ENCODE measurements at places on chromosomes 2 and 18.

DNA sequence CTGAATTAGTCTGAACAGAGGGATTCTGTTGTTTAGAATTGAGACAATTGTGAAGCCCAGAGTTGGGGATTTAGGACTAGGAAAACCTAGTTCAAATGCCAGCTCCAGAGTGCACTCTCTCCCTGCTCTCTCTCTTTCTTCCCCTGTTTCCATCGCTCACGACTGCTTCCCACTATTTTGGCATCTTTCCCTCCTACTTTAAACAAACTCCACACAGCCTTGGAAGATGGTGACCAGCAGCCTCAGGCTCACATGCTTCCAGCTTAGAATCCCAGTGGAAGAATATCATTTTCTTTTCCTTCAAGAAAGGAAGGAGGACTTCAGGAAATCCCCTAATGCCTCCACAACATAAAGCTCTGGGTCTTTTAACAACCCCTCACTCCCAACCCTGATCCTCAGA lies 6.1 kb upstream of the DNMT3A start:
- no peak overlapping the region for H3K27ac ChIP-seq
- no peak for DNase-seq
- peaks cover 15% of the 10 kb centered on the region for H3K4me1 ChIP-seq
- H3K27me3 ChIP-seq = no peaks in the 10 kb centered on the region

- DNase-seq = no peak
- no peaks in the 10 kb centered on the region for H3K36me3 ChIP-seq
- no peak overlapping the region for H3K27ac ChIP-seq
- H3K4me3 ChIP-seq = no peak overlapping the region
- H3K27me3 ChIP-seq = no peaks in the 10 kb centered on the region
Observed at GRCh38 chr2:112917856-112918255, 6.9 kb downstream of the IL37 start.

DNA sequence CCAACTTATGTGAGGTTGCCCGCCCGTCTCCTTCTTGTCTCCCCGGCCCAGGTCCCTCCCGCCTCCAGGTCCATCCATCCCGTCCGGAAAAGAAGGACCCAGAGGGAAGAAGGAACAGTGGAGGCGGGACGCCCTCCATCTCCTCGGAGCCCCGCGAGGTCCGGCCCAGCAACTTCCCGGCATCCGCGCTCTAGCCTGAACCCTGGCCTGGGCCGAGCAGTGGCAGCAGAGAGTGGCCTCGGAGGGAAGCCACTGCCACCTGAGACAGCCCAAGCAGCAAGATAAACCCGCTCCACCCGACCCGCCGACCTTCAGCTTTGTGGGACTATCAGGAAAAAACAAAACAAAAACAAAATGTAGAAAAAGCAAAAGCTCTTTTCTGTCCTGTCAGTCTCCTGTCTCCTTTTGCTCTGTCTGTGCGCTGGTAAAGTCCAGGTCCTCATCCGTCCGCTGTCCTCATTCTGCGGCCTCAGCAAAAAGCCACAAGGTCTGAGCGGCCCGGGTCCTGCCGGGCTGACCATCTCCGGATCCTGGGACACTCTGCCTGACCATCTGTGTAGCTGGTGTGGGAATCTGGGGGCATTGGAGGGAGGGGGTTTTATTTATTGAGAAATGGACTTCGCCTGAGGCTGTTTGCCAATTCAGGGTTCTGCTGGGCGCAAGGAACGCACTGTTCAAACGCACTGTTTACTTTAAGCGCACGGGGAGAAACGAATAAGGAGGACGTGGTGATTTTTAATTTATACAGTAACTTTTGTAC lies 3.1 kb downstream of the DLX1 start:
- H3K4me1 ChIP-seq = peaks cover 4% of the 10 kb centered on the region
- H3K4me3 ChIP-seq = no peak overlapping the region
- H3K36me3 ChIP-seq = no peaks in the 10 kb centered on the region
- H3K27me3 ChIP-seq = peaks cover 21% of the 10 kb centered on the region

DNA sequence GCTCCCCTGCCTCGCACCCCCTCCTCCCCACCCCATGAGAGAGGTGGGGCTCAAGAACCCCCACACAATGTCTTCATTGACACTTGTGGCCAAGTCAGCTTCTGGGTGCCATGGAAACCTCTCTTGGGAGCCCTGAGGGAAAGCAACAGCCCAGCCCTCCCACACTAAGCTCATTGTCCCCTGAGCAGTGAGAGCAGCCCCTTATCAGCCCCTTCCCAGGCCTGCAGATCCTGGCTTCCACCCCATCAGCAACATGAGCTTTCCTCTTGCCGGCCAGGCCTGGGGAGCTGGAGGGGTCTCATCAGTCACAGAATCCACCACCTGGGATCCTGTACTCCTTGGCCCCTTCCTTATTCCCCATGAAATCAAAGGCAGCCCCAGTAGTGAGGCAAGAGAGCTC lies 107.8 kb upstream of the ST3GAL5 start:
- DNase-seq = no peak
- H3K36me3 ChIP-seq = no peaks in the 10 kb centered on the region
- H3K4me1 ChIP-seq = peaks cover 5% of the 10 kb centered on the region
- H3K27ac ChIP-seq = no peak overlapping the region
- H3K27me3 ChIP-seq = no peaks in the 10 kb centered on the region
- no peak overlapping the region for H3K4me3 ChIP-seq

DNA sequence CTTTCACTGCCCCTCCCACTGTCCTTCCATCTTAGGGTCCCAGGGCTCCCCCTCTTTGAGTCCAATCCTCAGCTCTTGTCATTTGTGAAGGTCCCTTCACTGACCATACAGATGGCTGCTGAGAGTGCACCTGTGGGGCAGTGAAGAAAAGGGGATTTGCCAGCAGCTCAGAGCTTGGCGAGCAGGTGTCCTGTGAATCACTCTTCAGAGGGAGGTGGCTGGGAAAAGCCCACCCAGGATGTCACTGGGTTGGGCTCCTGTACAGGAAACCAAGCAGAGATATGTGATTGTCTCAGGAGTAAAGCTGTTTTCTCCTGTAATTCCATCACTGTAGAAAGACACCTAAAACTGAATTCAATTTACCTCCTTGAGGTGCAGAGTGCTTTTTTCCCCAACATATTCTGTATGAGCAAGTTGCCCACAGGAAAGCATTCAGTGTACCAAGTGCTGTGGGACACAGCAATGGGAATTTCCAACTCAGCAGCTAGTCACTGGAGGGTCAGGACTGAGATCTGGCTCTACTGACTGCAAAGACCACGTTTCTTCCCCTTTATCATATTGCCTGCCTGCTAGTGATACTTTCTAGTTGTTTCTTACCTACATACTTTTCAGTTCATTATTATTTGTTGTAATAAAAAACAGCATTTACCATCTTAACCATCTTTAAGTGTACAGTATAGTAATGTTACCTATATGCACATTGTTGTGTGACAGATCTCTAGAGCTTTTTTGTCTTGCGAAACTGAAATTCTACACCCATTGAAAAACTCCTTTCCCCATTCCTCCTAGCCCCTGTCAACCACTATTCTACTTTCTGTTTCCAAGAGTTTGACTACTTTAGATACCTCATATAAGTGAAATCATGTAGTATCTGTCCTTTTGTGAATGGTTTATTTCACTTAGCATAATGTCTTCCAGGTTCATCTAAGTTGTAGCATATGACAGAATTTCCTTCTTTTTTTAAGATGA lies 239.1 kb downstream of the TSN start:
- H3K27me3 ChIP-seq = no peaks in the 10 kb centered on the region
- no peak overlapping the region for H3K27ac ChIP-seq
- DNase-seq = no peak
- no peaks in the 10 kb centered on the region for H3K36me3 ChIP-seq
- no peaks in the 10 kb centered on the region for H3K4me1 ChIP-seq

DNA sequence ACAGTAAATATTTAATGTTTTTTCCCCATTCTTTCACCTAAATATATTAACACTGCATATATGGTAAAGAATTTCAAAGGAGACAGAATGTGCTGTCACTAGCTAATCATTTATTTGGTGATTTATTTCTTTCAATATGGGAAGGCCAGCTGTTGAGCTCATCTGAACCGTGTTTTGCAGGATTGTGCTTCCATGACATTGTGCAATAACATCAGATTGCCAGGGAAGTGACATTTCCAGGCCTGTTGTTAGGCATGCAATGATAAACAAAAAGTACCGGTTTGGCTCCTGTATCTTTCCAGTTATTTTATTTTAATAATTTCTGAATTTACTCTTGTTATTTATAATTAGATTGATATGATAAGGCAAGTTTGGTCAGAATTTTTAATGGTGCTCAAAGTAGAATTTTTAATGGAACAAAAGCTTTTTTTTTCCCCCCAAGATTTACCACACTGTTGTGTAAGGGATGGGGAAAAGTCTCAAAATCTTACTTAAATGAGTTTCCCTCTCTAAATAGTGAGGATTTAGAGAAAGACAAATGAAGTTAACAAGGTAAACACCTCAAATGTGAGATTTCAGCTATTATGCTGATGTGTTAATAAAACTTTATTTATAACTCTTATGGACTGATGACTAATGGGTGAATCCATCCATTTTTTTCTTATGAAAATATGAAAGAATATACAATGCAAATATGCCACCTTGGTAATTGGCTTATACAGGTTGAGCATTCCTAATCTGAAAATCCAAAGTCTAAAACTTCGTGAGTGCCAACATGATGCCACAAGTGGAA lies 52.7 kb downstream of the MALT1 start:
- no peaks in the 10 kb centered on the region for H3K4me1 ChIP-seq
- H3K36me3 ChIP-seq = peaks cover 14% of the 10 kb centered on the region
- no peak overlapping the region for H3K4me3 ChIP-seq
- H3K27me3 ChIP-seq = no peaks in the 10 kb centered on the region
- no peak overlapping the region for H3K27ac ChIP-seq

DNA sequence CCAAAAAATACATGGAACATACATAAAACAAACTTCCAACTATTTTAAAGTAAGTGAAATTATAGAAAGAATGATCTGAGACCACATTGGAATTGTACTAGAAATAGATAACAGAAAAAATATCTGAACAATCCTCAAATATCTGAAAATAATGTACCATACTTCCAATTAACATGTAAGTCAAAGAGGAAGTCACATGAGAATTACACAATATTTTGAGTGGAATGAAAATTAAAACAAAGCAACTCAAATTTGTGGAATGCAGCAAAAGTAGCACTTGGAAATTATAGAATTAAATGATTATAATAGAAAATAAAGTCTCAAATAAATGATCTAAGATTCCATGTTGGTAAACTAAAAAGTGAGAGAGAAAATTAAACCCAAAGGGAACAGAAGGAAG lies 38.3 kb upstream of the CTIF start:
- no peaks in the 10 kb centered on the region for H3K27me3 ChIP-seq
- no peaks in the 10 kb centered on the region for H3K4me1 ChIP-seq
- no peaks in the 10 kb centered on the region for H3K36me3 ChIP-seq
- no peak overlapping the region for H3K4me3 ChIP-seq

DNA sequence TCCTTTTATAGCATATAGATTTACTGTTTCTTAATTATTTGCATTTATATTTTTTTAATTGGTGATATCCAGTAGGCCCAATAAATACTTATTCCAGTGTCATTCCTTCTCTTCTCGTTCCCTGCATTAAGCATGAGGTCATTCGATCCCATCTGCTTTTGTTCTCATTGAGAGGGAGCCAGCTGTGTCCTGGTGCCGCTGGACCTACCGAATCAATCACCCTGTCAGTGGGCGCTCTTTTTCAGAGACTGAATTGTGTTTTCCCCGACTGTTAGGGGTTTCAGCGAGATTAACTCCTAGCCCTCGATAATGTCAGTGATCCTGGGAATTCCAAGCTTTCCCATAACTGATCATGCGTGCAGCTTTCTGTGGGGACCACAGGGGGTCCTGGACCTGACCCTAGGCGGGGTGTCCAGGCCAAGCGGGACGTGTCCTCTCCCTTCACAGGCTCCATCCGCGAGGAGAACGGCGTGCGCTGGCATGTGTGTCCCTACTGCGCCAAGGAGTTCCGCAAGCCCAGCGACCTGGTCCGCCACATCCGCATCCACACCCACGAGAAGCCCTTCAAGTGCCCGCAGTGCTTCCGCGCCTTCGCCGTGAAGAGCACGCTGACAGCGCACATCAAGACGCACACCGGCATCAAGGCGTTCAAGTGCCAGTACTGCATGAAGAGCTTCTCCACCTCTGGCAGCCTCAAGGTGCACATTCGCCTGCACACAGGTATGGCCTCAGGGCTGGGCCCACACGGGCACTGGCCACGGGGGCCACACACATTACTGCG lies 72.4 kb downstream of the ZNF236 start:
- peaks cover 61% of the 10 kb centered on the region for H3K36me3 ChIP-seq
- H3K4me1 ChIP-seq = no peaks in the 10 kb centered on the region
- DNase-seq = no peak
- no peaks in the 10 kb centered on the region for H3K27me3 ChIP-seq
- no peak overlapping the region for H3K27ac ChIP-seq

- no peaks in the 10 kb centered on the region for H3K4me1 ChIP-seq
- DNase-seq = no peak
- no peaks in the 10 kb centered on the region for H3K36me3 ChIP-seq
- H3K27me3 ChIP-seq = peaks cover 3% of the 10 kb centered on the region
- no peak overlapping the region for H3K4me3 ChIP-seq
Observed at GRCh38 chr18:61236356-61237057, 96.7 kb upstream of the CDH20 start.

DNA sequence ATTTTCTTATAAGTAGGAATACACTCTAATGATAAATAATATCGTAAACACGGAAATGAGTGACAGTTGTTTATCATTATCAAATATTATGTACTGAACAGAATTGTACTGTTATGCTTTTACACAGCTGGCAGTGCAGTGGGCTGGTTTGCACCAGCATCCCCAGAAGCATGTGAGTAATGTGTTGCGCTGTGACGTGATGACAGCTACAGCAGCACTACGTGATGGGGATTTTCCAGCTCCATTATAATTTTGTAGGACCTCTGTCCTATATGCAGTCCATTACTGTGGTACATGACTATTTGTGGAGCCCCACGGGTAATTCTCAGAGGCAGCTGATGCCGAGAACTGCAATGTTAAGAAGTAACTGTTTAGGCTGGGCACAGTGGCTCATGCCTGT lies 77.3 kb upstream of the ATG16L1 start:
- H3K27ac ChIP-seq = no peak overlapping the region
- DNase-seq = no peak
- no peak overlapping the region for H3K4me3 ChIP-seq
- H3K36me3 ChIP-seq = peaks cover 18% of the 10 kb centered on the region

GRCh38 chr2:20479835-20480234 lies 33.0 kb downstream of the RHOB start:
- no peaks in the 10 kb centered on the region for H3K27me3 ChIP-seq
- no peak overlapping the region for H3K4me3 ChIP-seq
- no peaks in the 10 kb centered on the region for H3K4me1 ChIP-seq
- no peaks in the 10 kb centered on the region for H3K36me3 ChIP-seq

DNA sequence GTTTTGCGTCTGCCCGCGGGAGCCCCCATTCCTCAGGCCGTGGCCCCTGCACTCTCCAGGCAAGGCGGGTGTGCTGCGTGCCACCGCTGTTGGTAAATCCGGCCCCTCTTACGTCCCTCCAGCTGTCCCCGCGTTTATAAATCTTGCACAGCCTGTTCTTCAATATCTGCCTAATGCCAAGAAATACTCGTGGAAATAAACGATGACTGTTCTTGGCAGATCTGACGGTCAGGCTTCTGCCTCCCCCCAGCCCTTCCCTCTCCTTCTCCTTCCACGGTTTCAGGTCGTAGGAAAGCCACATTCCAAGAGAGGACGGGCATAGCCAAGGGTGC lies 20.5 kb downstream of the ODC1 start:
- H3K27ac ChIP-seq = no peak overlapping the region
- no peak overlapping the region for H3K4me3 ChIP-seq
- H3K36me3 ChIP-seq = peaks cover 6% of the 10 kb centered on the region
- H3K27me3 ChIP-seq = no peaks in the 10 kb centered on the region

Data from RWPE2 (cell line).